ENCODE measurements at places on chromosomes 4 and X. TPM values are rescaled to one million over a fixed set of nuclear protein-coding genes. Genes with fewer than 3 reads are reported as not detected.

The CXCR3 gene
- not detected for total RNA-seq

The GC gene
- not detected for total RNA-seq

The RNF175 gene
- 0.83 TPM for total RNA-seq

The APOO gene
- total RNA-seq: 38.6 TPM

The C1QTNF7 gene
- not detected for total RNA-seq

The CD38 gene
- 0.16 TPM for total RNA-seq

The FGFBP1 gene
- total RNA-seq: not detected

The MAGEB2 gene
- total RNA-seq: 32.1 TPM

The GLUD2 gene
- 19.9 TPM for total RNA-seq

The SHROOM2 gene
- total RNA-seq: 4.4 TPM

The SHROOM4 gene
- total RNA-seq: 3.0 TPM

The ENPEP gene
- total RNA-seq: not detected

The SAT1 gene
- total RNA-seq: 515 TPM

The FGF16 gene
- not detected for total RNA-seq

The CLDN2 gene
- total RNA-seq: not detected

The GPAT3 gene
- total RNA-seq: 97.1 TPM

The NLGN3 gene
- 0.24 TPM for total RNA-seq

The EXOC1L gene
- total RNA-seq: not detected

The NR0B1 gene
- 1.5 TPM for total RNA-seq
